Hematopoietic multipotent progenitor cell (in vitro differentiated cells): ENCODE measurements at places on chromosomes 2 and 18. TPM values are rescaled to one million over a fixed set of nuclear protein-coding genes. Genes with fewer than 3 reads are reported as not detected.

The COLEC11 gene
- not detected for total RNA-seq

DNA sequence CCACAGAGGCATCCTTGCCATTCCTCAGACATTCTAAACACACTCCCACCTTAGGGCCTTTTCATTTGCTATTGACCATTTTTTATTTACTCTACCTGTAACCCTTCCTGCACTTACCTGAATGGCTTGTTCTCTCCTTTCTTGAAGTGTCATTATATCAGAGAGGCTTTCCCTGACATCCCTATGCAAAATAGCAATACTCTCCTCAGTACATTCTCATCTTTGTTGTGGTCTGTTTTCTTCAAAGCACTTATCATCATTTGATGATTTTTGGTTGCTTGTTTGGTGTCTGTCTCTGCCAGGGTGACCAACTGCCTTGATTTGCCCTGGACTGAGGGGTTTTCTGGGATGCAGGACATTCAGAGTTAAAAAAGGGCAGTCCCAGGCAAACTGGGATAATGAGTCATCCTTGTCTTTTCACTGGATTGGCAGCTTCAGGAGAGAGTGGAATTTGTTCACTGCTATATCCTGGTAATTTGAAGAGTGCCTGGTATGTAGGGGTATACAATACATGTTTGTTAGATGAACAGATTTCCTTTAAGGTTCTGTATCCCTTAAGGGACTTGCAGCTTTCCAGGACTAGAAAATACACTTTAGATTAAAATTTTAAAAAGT lies 102.4 kb downstream of the BABAM2 start:
- no peak for DNase-seq

The GPR55 gene
- total RNA-seq = 0.81 TPM

The EIF2AK3 gene
- total RNA-seq = 8.3 TPM

DNA sequence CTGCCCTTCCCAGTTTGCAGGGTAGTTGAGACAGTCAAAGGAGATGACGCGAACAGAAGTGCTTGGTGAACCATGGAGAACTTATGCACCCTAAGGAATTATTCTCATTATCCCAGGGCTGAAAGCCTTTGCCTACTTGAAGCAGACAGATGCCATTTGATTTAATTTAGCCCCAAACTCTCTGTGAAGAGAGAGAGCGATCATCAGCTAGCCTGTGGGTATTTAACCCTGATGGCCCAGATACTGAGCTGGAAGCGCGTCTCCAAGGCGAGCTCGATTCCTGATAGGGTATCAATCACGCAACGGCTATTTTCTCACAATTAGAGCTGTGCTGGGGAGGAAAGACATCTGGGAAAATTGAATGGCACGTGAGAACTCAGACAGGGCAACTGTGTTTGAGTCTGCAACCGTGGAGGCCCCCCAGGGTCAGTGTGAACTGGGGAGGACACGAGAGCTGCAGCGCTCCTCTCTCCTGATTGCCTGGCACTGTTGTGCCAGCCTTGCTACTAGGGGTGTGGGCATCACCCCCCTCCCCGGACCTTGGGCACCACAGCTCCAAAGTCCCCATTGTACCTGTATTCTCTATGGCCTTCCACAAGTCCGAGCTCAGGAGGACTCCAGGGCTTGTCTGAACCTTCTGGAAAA lies 73.2 kb downstream of the CAPN13 start:
- no peak for DNase-seq

GRCh38 chr2:3532941-3533340 lies 13.6 kb upstream of the ADI1 start:
- DNase-seq = no peak

DNA sequence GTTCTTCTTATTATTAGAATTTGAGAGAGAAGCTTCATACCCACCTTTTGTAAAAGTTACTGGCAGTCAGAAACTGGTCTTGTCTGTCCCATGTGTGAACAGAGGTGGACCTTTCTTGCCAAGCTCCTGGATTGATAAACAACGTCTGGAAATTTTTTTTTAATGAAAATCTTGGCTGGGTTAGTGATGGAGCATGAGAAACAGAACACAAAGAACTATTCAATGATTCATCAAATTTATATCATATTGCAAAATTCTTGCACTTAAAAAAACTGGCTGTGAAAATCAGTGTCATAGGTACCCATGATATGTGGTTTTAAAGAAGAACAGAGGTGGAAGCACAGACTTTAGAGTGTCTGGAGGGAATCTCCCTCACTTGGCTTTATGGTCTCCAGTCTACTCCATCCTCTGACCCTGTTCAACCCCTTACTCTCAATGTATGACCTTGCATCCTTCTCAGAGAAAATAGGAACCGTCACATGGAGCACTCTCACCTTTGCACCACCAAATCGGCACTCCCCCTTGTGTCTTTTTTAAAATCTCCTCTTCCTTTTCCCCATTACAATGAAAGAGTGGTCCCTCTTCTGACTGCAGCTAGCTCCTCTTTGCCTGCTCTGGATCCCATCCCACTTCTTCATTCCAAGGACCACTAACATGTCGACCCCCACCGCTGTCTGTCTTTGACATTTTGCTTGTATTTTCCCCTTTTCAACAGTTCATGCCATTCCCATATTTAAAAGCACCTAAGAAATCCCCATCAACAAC lies 58.2 kb downstream of the COPS8 start:
- no peak for DNase-seq

- no peak for DNase-seq
These were observed 14.0 kb downstream of the DYM start for GRCh38 chr18:49446481-49446880.

GRCh38 chr2:120701499-120701898 lies 34.2 kb upstream of the GLI2 start:
- no peak for DNase-seq

- DNase-seq = peak; percentile 31
These were observed 20.0 kb upstream of the PTPN4 start for GRCh38 chr2:119739580-119740255.

The PRSS56 gene
- not detected for total RNA-seq

The KCNG3 gene
- under 0.01 TPM for total RNA-seq

GRCh38 chr2:241279413-241279812 lies 36.1 kb downstream of the HDLBP start:
- no peak for DNase-seq

DNA sequence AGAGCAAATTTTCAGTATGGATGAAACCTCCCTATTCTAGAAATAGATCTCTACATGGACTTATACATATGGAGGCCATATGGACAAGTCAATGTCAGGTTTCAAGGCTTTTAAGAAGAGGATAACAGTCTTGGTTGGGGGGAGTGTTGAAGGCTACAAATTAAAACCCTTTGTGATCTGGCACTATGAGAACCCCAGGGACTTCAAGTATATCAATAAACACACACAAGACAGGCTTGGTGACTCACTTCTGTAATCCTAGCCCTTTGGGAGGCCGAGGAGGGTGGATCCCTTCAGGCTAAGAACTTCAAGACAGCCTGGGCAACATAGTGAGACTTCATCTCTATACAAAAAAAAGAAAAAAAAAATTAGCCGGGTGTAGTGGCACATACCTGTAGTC lies 127.2 kb upstream of the SP5 start:
- no peak for DNase-seq

- DNase-seq = no peak
These were observed 433.2 kb downstream of the FBXO15 start for GRCh38 chr18:73714466-73714865.

The MROH2A gene
- not detected for total RNA-seq

DNA sequence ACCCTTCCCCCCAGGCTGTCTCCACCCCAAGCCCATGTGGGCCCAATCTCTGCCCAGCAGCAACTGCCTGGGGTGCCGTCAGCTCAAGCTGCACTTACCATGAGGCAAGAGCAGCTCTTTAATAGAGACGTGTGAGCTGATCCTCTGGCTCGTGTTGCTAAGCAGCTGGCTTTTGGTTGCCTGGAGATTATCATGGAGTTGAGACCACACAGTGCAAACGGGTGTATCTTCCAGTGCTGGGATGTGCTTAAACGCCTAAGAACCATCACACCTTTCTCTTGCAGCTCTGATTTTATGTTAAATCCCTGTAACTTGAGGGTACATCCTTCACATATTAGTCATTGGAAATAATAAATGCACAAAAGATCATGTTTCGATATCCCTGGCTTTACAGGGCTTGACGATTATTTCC lies 271.1 kb downstream of the PRKCE start:
- DNase-seq = no peak

- no peak for DNase-seq
These were observed 360.9 kb upstream of the ACVR2A start for GRCh38 chr2:147483911-147484310.

The IL36B gene
- total RNA-seq = not detected

- no peak for DNase-seq
These were observed 44.8 kb downstream of the REL start for GRCh38 chr2:60925994-60926740.

DNA sequence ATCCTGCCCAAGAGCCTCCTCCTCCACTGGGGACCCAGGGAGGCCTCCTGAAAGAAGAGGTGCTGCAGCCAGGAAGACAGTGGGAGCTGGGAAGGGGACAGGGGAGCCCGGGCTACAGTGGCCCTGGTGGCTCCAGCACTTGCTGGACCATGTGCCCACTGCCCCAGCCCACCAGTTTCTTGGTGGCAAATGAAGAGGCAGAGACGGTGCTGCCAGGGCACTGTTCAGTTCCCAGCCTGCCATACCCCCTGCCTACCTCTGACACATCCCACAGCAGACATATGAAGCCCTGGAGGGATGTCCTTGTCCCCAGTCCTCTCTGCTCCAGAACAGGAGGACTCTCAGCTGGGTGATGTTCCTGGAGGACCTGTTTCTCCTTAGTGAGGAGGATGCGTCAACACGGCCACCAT lies 3.7 kb downstream of the RAMP1 start:
- no peak for DNase-seq

The SKA1 gene
- 0.81 TPM for total RNA-seq
